ENCODE measurements at places on chromosomes 3 and 15.

GRCh38 chr3:21835264-21835663 is 84.3 kb upstream of the ZNF385D start:
- no peak for DNase-seq

DNA sequence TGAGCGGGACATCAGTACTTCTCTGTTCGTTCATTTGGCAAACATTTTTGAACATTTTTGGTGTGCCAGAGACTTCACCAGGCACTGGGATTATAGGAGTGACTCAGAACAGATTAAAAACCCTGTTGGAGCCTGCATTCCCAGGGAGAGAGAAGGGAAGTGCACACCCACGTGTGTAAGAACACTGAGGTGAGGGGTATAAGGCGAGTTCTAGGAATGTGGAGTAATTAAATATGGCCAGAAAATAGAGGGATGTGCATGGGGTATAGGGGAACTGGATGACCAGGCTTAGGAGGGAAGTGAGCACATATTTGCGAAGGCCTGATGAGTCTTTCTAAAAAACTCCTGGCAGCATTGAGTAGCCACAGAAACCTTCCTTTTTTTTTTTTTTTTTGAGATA is 401.2 kb upstream of the C2CD4B start:
- DNase-seq: no peak

GRCh38 chr15:48996276-48996675 is 32.6 kb upstream of the SHC4 start:
- DNase-seq: no peak

- no peak for DNase-seq
These were observed 107.5 kb upstream of the ARHGEF26 start for GRCh38 chr3:154013736-154014135.

GRCh38 chr3:139642996-139643395 is 34.8 kb downstream of the NMNAT3 start:
- DNase-seq: no peak

DNA sequence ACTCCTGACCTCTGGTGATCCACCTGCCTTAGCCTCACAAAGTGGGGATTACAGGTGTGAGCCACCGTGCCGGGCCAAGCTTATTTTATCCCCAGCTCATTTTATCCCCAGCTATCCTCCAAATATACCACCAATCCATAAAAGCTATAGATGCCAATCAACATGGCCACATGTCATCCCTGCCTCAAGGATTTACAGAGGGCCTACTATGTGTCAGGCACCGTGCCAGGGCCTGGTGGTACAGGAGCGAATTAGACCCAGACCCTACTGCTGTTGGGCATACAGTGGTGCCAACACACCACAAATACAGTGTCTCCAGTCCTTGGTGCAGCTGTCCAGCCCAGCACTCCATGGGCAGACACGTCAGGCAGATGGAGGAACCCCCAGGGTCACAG is 73.4 kb downstream of the SCN5A start:
- DNase-seq: no peak

GRCh38 chr15:72077950-72078349 is 40.0 kb downstream of the MYO9A start:
- DNase-seq: no peak

GRCh38 chr3:63988943-63989342 is 34.4 kb downstream of the PSMD6 start:
- DNase-seq: no peak

GRCh38 chr3:71559578-71560162 is 23.9 kb downstream of the FOXP1 start:
- no peak for DNase-seq

GRCh38 chr15:23854203-23854911 is 167.3 kb upstream of the NDN start:
- DNase-seq: no peak

GRCh38 chr3:86087160-86087871 is 903.6 kb downstream of the VGLL3 start:
- DNase-seq: no peak

DNA sequence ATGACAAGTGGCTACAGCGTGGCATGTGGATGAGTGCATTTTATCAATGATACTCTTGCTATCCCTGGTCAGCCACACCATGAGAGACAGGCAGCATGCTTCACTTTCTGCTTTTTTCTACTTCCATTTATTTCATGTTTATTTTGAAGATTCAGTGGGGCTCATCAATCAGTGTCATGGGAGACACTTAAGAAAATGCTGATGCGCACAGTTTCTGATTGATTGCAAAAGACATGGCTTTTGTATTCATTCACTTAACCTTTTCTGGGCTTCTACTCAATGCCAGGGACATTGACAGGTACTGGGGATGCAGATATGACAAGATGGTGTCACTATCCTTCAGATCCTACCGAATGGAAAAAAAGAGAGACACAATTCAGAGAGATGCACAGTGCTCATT is 50.9 kb upstream of the CFAP161 start:
- DNase-seq: no peak

GRCh38 chr3:52121464-52121805 is 32.8 kb downstream of the POC1A start:
- DNase-seq: no peak

DNA sequence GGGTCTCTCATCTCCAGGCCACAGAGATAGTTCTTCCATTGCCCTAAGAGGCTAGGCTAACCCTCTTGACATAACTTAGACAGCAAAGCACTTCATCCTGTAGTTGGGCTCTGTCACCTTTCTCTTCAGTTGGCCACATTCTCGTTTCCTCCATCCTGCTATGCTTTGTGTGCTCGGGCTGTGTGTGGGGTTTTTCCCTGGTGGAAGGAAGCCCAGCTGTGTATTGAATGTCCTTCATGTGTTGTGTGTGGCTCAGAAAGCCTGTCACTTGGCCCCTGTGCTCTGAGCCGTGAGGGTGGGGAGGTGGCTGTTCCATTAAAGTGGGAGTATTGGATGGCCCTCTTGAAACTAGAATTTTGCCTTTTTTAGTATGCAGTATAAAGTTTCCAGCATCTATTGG is 8.8 kb upstream of the EXOG start:
- no peak for DNase-seq

GRCh38 chr15:50219820-50220219 is 37.8 kb downstream of the SLC27A2 start:
- no peak for DNase-seq

DNA sequence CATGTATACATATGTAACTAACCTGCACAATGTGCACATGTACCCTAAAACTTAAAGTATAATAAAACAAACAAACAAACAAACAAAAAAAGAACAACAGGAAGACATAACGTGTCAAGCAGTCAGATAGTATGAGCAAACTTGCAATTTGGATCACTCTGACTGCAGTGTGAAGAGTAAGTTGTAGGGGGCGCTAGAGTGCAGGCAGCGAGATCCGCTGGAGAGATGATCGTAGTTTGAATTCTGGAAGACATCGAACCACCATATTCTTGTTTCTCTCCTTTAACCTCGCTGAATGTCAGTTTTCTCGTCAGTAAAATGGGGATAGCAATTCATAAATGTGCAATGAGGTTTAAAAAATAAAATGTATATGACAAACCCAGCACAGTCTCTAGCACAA is 165.2 kb upstream of the LMCD1 start:
- DNase-seq: no peak

DNA sequence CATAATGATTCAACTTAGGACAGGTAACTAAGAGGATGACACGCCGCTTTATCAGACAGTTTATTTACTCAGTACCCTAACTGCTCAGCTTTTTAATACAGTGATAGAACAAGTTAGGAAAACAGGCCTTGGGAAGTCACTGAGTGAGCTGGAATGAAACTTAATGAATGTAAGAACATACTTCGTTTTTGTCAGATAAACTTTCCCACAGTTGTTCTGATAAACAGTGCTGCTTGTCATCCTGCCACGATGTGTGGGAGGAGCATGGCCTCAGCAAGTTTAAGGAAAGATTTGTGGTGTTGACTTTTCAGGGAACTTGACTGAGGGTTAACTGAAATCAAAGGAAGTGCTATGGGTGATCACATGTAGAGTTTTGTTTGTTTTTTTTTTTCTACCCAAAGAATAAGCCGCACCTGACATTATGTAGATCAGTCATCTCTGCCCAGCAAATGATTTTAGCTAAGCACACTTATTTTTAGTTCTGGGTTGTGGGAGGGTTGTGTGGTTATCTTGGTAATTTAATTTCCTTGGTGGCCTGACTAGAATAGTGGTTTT is 5.6 kb upstream of the P2RY14 start:
- DNase-seq: peak; percentile 31

- no peak for DNase-seq
These were observed 27.7 kb upstream of the HYKK start for GRCh38 chr15:78479650-78480049.

DNA sequence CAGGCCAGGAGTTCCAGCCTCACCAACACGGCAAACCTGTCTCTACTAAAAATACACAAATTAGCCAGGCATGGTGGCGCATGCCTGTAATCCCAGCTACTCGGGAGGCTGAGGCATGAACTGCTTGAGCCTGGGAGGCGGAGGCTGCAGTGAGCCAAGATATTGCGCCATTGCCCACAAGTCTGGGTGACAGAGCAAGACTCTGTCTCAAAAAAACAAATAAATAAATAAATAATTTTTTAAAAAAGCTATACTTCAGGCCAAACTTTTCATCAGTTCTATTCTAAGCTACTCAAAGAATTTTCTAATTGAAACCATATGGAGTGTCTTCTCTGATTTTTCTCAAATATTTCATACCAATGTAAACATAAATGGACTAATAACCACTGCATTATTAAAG is 43.5 kb downstream of the PHC3 start:
- DNase-seq: no peak

DNA sequence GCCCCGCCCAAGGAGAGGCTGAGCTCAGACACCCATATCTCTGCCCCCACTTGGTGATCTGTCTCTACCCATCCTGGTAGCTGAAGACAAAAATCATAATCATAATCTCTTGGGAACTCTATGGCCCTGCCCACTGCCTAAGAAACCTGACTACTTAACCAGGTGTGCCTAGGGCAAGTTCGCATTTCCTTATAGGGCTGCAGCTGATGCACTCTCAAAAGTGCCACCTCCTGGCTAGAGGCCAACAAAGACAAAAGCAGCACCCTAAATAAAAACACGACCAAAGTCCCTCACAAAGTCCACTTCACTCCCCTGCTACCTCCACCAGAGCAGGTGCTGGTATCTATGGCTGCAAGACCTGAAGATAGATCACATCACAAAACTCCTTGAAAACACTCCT is 250.4 kb upstream of the SLITRK3 start:
- no peak for DNase-seq

DNA sequence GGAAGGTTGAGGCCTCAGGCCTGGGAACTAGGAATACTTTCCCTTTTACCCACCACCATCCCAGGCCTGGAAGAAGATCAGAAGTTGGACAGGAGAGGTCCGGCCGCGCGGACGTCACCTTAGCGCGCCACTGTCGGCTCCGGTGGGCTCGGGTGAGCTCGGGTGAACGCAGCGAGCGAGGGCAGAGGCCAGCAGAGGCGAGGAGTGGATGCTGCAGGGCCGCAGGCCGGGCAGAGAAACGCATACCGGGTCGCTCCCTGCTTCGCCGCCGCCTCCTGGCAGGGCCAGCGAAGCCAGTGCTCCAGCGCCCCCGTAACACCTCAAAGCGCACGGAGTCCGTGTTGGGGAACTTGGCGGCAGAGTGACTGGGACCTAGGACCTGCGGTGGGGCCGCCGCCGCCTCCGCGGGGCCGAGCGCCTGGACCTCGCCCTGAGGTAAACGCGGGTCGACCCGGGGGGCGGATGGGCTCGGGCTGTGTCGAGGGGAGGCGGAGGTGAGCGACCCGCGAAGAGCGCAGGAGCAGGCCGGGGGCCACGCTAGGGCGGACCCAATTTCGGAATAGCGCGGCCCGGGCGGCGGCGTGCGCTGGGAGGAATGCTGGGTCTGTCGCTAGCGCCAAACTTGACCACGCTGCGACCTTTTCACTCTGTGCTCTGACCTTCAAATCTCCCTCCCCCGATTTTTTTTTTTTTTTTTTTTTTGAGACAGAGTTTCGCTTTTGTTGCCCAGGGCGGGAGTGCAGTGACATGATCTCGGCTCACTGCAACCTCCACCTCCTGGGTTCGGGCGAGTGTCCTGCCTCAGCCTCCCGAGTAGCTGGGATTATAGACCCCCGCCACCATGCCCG is 1.6 kb downstream of the CYP11A1 start:
- no peak for DNase-seq

DNA sequence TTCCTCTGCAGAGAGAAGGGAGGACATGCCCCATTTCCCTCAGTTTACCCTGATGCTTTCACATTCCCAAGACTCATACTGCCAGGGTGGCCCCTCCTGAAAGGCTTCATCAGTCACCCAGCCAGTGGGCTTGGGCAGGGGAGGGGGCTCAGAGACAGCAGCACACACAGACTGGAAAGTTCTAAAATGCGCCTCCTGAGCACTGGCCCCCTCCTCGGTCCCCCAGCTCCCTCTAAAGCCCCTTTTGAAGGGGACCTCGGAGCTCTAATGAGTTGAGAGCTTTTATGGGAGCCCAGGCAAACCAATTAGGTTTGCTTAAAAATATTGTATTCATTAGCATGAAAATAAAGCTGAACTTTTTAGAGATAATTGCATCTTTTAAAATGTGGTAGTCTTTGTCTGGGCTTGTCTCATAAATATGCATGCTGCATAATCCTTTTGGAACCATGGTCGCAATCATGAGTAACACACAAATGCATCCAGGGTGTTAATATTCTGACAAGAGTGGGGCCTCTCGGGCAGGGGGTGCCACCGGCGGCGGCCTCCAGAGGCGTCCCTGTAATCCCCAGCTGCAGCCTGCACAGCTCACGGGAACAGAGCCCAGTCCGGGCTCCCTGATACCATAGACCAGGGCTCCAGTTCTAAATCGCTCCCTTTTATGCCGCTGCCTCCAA is 78.5 kb downstream of the RPLP1 start:
- DNase-seq: no peak

DNA sequence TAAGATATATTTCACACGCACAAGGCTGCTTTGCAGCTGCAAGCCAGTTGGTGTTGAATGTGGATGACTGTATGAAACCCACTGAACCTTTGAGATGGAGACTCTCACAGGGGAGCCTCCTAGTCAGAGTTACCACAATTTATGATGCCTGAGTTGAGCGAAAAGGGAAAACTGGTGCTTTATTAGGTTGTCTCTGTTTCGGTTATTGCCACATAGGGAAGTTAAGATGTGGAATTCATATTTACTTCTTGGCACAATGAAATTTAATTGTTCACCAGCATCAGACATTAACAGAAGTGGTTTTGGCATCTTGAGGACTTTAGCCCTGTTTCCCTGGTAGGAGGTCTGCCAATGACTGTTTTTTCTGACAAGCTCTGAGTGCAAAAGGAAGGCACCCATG is 358.2 kb downstream of the SQOR start:
- no peak for DNase-seq

- DNase-seq: no peak
These were observed 682.1 kb upstream of the CFAP20DC start for GRCh38 chr3:59731943-59732342.

DNA sequence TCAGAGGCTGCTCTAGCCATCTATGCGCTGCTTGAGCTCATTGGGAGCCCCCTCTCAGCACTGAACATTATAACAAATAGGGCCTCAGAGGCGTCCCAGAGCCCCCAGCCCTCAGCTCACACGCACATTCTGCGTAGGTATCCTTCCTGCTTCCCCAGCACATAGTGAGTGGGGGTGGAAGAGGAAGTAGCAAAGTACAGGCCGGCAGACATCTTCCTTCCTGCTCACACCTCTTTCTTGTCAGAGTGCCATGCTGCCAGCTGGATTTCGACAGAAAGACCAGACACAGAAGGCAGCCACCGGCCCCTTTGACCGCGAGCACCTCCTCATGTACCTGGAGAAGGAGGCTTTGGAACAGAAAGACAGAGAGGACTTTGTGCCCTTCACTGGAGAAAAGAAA is 16.6 kb downstream of the TMOD2 start:
- DNase-seq: no peak
